ENCODE measurements at places on chromosomes 11 and 22.

GRCh38 chr11:127996825-127997224, 590.5 kb downstream of the ETS1 start:
- no peak for DNase-seq

- DNase-seq, result no peak
Measured at GRCh38 chr11:28794405-28794804, 686.2 kb downstream of the METTL15 start.

- DNase-seq, result no peak
Measured at GRCh38 chr11:73578592-73579185, 19.2 kb downstream of the FAM168A start.

DNA sequence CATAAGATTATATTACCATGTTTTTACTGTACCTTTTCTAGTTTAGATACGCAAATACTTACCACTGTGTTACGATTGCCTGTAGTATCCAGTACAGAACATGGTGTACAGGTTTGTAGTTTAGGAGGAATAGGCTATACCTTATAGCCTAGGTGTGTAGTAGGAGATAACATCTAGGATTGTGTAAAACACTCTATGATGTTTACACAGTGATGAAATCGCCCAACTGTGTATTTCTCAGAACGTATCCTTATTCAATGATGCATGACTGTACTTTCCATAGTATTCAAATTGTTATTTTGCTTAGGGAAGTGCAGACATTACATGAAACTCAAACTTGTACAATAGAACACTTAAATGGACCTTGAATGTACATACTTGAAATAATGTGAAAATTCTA, 188.1 kb upstream of the PDGFD start:
- DNase-seq, result no peak

DNA sequence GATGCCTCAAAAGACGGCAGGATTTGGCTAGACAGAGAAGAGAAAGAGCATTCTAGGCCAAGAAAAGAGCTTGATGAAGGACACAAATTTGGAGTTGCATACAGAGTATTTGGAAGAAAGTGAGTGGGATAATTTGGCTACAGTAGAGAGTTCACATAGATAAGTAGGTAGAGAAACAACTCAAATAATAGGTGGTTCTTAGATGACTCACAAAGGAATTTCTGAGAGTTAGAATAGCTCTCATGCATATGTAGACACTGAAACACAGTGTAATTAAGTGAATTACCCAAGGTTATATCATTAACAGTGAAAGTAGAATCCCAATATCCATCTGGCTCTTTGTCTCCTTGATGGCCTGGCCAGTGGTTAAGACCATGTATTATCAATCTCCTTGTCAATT, 228.6 kb upstream of the DDI1 start:
- DNase-seq, result no peak

GRCh38 chr11:61599968-61600710, 19.3 kb upstream of the SYT7 start:
- no peak for DNase-seq

GRCh38 chr11:124886978-124887666, 10.5 kb downstream of the ROBO4 start:
- no peak for DNase-seq

GRCh38 chr11:103332409-103332808, 223.2 kb downstream of the DYNC2H1 start:
- no peak for DNase-seq

All from CD4-positive, alpha-beta T cell treated with Interleukin-10 for 1 hour (primary cell).